Left ventricle myocardium superior (tissue), 1 donor: ENCODE measurements at places on chromosomes 3 and 15. TPM values are rescaled to one million over a fixed set of nuclear protein-coding genes. Genes with fewer than 3 reads are reported as not detected.

GRCh38 chr3:115562636-115563267 is 60.6 kb upstream of the GAP43 start:
- DNase-seq, result no peak

Gene HESX1
- total RNA-seq, result 0.77 TPM

Gene NUDT16
- total RNA-seq, result 26.0 TPM

GRCh38 chr3:169578381-169579024 is 85.0 kb downstream of the MECOM start:
- DNase-seq, result no peak

Gene KCNAB1
- 2.4 TPM for total RNA-seq

- no peak for DNase-seq
Observed at GRCh38 chr3:188590557-188590956, 436.6 kb downstream of the LPP start.

DNA sequence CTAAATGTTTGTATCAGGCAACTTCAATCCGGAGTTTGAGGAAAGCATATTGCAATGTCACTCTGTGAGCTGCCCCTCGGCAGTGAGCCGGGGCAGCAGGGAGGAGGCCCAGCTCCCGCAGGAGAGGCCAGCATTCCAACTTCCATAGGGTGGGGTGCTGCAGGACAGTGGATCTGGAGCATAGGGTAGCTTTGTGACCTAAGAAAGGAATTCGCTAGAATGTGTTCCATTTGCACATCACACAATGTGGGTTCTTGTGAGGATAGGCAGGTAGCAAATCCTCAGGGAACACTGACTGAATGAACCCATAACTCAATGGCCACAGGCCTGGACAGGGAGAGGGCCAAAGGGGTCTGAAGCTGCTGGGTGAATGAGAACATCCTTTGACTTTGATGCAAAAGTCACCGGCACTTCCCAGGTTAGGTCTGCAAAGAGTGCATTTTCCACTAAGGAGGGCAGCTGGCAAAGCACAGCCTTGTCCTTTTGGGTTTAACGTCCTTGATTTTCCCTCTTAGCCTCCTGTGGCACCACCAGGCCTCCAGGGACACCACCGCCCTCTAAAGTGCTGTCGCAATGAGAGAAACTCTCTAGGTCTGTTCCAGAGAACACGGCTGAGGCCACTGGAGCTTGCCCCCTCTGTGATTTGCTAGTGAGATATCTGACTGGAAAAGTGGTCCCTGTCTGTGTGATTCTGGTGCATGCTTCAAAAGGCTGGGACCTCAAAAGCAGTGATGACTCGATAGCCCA is 36.2 kb downstream of the GABRB3 start:
- no peak for DNase-seq

Gene RASGRF1
- not detected for total RNA-seq

Gene BSN
- total RNA-seq, result 0.30 TPM

Gene SLC28A1
- total RNA-seq, result 0.50 TPM

- DNase-seq, result no peak
Observed at GRCh38 chr3:76669322-76669721, 370.6 kb upstream of the ROBO2 start.

Gene CERS3
- total RNA-seq, result not detected

DNA sequence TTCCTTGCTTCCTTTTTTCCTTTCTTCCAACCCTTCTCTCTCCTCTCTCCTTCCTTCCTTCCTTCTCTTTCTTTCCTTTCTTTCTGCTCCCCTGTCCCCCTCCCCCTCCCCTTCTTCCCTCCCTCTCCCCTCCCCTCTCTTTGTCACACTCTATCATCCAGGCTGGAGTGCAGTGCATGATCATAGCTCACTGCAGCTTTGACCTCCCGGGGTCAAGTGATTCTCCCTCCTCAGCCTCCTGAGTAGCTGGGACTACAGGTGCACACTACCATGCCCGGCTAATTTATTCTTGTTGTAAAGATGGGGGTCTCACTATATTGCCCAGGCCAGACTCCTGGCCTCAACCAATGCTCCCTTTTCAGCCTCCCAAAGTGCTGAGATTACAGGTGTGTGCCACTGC is 18.7 kb downstream of the NFKBIZ start:
- DNase-seq, result no peak

Gene TF
- total RNA-seq, result 3.3 TPM

GRCh38 chr3:130892759-130893375 is 1.0 kb upstream of the ATP2C1 start:
- DNase-seq, result no peak

Gene NRG4
- total RNA-seq, result not detected

DNA sequence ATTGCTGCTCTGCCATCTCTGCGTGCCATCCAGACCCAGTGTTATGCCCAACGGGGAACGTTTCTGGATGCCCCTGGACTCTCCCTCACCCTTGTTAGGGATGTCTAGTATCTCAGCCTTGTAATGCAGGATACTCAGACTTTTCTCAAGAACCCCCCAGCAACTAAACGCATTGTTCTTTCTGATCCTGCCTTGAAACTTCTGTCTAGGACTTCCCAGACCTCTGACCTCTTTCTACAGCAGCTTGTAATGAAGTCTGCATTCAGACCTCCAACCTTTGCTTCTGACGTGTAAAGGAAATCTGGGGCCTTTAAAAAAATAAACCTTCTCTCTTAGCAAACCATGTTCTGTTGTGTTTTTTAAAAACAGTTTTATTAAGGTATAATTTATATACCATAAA is 139.5 kb downstream of the KCNAB1 start:
- DNase-seq, result no peak

Gene UROC1
- total RNA-seq, result not detected

Gene VIPR1
- total RNA-seq, result 2.2 TPM

DNA sequence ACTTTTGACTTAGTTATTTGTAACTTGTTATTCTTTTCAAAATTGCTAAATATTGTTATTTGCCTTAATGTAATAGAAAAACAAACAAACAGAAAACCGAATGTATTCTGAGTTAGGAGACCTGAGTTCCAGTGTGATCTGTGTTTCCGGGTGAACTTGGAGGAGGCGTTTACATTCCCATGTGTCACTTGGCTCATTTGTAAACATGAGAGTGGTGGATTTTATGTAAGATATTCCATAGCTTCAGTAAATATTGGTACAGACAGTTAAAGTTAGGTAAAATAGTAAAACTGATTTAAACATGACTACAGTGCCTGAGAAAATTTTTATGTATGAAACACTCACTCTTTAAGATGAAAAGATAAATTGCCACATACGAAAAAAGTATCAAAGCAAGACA is 287.3 kb upstream of the POU1F1 start:
- DNase-seq, result no peak

- DNase-seq, result no peak
Observed at GRCh38 chr3:89072642-89073041, 34.8 kb upstream of the EPHA3 start.

Gene PEX5L
- total RNA-seq, result 0.57 TPM

- peak; percentile 67 for DNase-seq
Observed at GRCh38 chr3:9669720-9670432, 20.6 kb downstream of the MTMR14 start.

DNA sequence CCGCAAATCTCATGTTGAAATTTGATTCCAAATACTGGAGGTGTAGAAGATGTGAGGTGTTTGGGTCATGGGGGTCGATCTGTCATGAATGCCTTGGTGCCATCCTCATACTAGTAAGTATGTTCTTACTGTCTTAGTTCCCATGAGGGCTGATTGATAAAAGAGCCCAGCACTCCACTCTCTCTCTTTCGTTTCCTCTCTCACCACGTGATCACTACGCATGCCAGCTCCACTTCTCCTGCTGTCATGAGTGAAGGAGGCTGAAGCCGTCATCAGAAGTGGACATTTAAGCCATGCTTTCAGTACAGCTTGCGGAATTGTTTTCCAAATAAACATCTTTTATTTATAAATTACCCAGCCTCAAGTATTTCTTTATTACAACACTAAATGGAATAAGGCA is 6.1 kb downstream of the OR5H15 start:
- DNase-seq, result no peak

DNA sequence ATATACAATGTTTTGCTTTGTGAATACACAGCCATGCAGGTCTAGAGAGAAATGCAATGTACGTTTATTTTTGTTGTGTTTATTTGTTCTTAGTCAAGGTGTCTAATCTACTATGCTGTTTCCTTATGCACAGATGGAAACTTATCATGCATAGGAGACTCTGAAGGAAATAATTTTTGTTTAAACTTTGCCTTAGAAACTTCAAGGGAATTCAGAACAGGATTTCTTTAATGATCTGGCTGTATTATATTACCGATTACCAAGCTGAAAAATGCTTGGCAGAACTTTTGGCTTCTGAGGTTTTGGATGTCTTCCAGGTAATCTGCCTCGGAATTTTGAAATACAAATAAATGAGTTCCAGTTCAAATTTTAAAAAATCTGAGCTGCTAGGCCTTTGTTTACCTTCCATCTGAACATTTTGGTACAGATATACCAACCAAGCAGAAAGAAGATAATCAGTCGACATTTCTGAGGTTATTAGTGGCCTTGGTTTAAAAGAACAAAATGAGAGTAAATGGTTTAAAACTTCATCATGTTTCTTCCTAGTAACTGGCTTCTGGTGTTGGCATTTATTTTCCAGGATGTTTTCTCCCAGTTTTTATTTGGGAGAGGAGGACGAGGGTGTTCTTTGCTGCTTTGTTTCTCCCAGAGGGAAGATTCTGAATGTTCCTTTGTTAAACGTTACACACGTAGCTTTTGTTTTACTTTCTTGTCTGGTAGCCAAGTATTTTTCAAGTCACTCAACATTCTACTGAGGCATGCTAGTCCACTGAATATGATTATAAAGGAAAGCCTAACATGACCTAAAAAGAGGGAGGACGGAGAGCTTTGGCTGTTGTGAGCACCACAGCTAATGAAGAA is 421.8 kb upstream of the TBL1XR1 start:
- no peak for DNase-seq

DNA sequence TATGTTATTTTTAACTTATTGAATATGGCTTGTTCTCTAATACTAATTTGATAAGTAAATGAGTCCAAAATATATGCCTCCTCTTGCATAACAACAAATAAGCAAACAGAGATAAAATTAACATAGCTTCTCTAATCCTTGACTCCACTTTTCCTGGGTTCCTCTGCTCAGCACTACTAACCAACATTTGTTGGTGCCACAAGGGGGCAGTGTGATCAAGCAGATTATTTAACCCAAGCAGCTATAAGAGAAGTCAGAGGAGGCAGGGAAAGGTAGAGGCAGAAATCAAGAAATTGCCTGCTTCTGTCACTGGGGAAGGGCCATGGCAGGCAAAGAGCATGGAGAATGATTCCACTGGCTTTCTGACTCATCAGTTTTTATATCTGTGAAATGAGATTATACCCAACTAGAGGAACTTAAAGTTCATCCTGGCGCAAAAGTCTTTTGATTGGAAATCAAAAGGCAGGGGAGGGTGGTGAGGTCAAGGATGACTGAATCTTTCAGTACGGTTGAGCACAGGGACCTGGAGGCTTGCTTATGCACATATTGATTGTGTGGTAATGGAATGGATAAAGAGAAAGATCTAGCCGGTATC is 152.2 kb downstream of the IGSF11 start:
- DNase-seq, result peak; percentile 46

GRCh38 chr3:101781166-101781565 is 2.2 kb downstream of the NXPE3 start:
- no peak for DNase-seq

Gene TUSC2
- 30.7 TPM for total RNA-seq

DNA sequence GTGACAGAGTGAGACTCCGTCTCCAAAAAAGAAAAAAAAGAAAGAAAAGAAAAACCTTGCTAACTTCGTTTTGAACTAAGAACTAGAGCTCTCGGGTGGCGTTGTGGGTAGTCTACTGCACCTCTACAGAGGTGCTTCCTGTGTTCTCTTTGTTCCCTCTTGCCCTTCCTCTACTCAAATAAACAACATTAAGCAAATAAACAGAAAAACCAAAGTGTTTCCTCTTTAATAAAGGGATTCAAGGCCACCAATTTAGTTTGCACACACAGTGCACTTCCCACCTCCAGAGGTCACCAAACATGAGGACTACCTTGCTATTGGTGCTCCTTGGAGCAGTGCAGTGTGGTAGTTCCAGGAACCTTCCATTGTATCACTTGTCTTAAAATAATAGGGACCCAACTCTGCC is 354.2 kb upstream of the TBL1XR1 start:
- DNase-seq, result no peak

DNA sequence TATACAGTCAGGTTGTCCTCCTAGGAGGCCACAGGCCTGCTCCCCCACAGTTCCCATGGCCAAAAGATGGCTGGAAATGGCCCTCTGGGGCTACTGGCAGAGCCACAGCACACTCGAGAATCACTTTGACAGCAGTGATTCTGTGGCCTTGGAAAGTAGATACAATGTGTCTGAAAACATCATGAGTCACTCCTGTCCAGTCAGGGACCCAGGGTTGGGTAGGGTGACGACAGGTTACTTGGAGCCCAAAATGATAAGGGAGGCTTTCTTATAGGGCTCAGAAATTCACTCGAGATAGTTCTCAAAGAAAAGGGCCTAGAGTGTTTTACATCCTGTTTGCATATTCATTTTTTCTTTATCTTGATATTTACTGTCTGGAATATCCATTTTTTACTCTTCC is 24.3 kb downstream of the MRPS25 start:
- DNase-seq, result no peak
